ENCODE measurements at places on chromosomes 7 and 10. TPM values are rescaled to one million over a fixed set of nuclear protein-coding genes. Genes with fewer than 3 reads are reported as not detected.

The SLC26A5 gene
- 0.04 TPM for polyA plus RNA-seq

DNA sequence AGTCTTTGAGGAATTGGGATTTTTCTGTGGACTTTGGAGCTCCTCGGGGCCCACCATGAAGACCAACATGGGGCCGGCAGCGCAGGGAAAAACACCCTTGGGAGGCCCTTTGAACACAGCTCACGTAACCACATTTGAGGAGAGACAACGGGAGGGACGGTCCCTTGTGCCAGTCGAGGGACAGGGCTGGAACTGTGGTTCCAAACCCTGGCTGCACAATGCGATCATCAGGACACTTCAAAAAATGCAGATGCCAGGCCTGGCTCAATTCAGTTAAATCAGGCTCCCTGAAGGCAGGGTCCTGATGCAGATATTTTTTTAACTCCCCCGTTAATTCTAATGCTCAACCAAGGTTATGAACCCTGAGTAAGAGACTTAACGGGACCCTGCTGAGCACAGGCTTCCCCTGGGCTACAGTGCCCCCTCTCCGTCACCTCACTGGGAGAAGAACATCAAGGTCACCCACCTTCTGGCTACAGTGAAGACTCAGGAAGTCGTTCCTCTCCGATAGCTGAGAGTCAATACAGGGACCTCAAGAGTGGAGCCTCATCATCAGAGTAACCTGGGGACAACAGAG, 30.4 kb downstream of the LYZL1 start:
- peak; percentile 68 for DNase-seq

DNA sequence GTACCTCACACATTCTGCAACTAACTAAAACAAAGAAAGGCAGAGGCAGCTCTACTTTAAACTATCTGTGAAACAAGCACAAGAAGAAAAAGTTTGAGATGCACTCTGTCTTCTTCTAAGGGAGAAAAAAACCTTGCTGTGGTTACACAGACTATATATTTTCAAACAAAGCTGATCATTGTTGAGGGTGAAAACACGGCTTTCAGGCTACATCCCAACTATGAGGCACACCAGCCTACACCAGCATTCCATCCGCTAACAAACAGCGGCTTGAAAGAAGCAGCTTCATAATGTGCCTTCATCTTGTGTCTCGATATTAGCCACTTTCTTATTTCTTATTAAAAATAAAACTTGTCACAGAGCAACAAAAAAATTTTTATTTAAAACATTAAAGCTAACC, 79.1 kb downstream of the USP6NL start:
- DNase-seq: peak; percentile 67

DNA sequence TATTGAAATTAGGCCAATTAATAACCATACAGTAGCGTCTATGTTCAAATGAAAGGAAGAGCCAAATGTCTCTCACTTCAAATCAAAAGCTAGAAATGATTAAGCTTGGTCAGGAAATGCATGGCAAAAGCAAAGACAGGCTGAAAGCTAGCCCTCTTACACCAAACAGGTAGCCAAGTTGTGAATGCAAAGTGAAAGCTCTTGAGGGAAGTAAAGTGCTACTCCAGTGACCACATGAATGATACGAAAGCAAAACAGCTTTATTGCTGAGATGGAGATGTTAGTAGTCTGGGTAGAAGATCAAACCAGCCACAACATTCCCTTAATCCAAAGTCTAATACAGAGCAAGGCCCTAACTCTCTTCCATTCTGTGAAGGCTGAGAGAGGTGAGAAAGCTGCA, 123.8 kb downstream of the TEX36 start:
- DNase-seq: no peak

DNA sequence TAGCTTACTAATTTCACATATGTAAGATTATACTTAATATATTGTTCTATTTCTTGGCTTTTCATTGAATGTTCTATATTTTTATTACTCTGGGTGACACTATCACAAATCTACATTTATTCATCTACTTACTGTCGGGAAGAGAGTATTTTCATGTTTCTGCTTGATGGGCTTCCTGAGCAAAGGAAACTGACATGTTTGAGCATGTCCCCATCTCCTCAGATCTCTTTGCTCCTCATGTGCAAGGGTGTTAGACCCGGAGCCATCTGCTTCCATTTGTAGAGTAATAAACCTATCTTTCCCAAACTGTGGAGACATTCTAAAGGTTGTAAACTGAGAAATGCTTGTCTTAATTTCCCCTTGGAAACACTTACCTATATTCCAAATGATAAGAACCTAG, 103.5 kb downstream of the LSMEM1 start:
- DNase-seq: no peak

DNA sequence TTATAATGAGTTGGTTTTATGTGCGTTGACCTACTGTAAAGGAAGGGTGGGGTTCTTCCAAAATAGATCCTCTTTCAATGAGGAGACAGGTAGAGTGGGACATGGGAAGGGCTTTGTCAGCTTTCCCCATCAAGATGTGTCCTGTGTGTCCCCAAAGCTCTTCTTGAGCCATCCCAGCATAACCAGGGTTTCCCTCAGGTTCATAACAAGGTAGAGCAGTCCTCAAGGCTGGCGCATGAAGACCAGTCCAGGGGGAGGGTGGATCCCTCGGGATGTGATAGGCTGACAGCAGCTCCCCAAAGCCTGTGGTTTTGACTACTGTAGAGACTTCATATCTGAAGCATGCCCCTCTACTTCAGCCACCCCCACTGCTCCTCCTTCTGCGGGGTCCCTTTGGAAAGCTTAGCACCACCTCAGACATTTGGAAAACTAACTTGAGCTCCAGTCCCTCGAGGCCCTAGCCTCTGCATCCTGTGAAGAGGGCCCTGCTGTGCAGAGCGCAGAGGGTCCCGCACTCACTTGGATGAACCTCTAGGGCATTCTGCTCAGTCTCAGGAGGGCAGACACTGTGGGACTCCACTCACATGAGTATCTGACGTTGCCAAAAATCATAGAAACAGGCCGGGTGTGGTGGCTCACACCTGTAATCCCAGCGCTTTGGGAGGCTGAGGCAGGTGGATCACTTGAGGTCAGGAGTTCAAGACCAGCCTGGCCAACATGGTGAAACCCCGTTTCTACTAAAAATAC, 1.1 kb upstream of the GIMAP8 start:
- no peak for DNase-seq

- DNase-seq: peak; percentile 20
These were observed 777 bp downstream of the RUNDC3B start for GRCh38 chr7:87628780-87629569.

- no peak for DNase-seq
These were observed 30.5 kb downstream of the GRK5 start for GRCh38 chr10:119237722-119238436.

The TAS2R39 gene
- polyA plus RNA-seq: not detected

- no peak for DNase-seq
These were observed 14.3 kb downstream of the LCOR start for GRCh38 chr10:96846395-96846794.

DNA sequence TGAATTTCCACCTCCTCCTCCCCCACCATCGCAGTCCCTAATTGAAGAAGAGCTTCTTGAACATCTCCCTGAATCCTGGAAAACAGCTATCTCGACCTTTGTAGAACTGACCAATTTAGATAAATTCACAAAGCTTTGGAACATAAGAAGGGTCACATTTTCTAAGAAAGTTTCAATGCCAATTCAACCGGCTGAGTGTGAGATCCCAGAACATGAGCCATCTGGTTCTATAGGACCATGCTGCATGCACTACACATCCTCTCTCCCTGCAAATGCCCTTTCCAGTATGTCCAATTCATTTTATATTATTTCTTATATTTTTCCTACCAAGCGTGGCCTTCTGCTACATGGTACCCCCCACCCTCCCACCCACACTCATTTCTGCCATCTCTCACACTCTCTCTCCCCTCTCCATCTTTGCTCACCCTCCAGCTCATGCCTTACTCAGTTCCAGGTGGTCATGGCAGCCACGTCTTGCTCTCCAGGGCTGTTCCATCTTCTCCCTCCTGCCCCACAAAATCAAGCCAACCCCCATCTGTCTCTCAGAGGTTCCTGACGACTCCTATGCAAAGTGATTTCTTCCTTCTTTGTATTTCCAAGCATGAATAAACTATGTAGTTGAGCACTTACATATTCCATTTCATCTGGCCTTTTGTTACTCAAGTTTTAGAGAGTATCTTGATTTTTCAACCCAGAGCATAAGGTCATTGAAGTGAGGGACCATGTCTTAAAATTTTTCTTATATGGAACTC, 19.3 kb downstream of the FRMD4A start:
- DNase-seq: no peak

The TRIM50 gene
- 4.2 TPM for polyA plus RNA-seq

The PPP1R9A gene
- 11.4 TPM for polyA plus RNA-seq

GRCh38 chr7:119219663-119220062, 995.2 kb downstream of the ANKRD7 start:
- DNase-seq: no peak

The CC2D2B gene
- not detected for polyA plus RNA-seq

The PYROXD2 gene
- polyA plus RNA-seq: 10.7 TPM

The ANK3 gene
- polyA plus RNA-seq: not detected

The FGF8 gene
- polyA plus RNA-seq: 0.26 TPM

- DNase-seq: no peak
These were observed 87.2 kb downstream of the GSDME start for GRCh38 chr7:24669971-24670591.

DNA sequence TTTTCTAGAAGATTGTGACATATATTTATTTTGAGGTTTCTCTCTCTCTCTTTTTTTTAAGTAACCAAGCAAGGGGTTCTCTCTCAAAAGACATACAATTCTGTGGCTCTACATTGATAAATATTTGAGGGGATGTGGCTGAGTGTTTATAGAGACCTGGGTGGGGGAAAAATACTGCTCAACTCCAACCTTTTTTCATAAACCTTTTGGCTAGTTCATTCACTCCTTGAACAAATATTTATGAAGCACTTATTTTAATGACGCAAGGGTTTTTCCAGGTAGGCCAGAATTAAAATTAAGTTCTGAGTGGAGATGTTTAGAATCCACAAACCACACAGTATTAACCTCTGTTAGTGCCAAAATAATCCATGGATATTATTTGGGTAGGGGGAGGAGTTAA, 100.2 kb downstream of the PTPRE start:
- DNase-seq: no peak

- no peak for DNase-seq
These were observed 37.1 kb downstream of the CAV1 start for GRCh38 chr7:116561697-116562483.

The AKR1C8 gene
- polyA plus RNA-seq: 0.12 TPM

GRCh38 chr10:11891776-11892486, 68.8 kb downstream of the PROSER2 start:
- DNase-seq: no peak

DNA sequence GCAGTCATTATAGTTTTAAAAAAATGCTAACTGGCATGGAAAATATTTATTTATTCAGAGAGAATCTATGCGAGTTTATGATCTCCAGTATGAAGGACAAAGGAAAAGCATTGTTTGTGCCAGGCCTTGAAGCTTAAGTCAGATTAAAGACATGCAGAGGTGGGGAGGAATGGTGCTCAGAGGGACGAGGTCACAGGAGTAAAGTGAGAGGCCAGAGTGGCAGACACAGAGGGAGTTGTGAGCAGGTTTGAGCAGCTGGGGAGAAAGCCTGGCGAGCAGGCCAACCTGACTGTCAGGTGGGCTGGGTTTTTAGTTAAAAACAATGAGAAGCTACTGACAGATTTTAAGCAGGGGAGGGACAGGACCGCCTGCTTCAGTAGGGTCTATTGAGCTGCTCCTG, 6.8 kb upstream of the CCNY start:
- DNase-seq: no peak

GRCh38 chr7:5413449-5413786, 10.2 kb downstream of the TNRC18 start:
- no peak for DNase-seq

The TUBAL3 gene
- 0.26 TPM for polyA plus RNA-seq

Data from HepG2 (cell line).